ENCODE measurements at places on chromosomes 11 and 22.

DNA sequence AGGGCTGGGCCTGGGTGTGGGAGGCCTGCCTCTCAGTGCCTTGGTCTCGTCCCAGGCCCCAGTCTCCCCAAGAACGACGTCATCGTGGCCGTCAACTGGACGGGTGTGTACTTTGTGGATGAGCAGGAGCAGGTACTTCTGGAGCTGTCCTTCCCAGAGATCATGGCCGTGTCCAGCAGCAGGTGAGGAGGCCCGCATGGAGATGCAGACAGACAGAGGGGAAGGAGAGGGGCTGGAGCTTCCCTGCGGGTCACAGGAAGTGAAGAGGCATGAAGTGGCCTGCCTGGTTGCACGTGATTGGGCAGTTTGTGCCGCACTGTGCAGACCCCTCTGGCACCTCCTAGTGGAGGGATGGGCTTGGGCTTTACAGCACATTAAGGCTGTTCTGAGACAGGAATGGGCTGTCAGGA, 70.4 kb downstream of the MYO7A start:
- DNase-seq: peak; percentile 6

GRCh38 chr11:122179961-122180834, 64.2 kb upstream of the BLID start:
- DNase-seq: peak; percentile 49

GRCh38 chr11:7892059-7892699, 38.9 kb downstream of the OR10A6 start:
- DNase-seq: no peak

DNA sequence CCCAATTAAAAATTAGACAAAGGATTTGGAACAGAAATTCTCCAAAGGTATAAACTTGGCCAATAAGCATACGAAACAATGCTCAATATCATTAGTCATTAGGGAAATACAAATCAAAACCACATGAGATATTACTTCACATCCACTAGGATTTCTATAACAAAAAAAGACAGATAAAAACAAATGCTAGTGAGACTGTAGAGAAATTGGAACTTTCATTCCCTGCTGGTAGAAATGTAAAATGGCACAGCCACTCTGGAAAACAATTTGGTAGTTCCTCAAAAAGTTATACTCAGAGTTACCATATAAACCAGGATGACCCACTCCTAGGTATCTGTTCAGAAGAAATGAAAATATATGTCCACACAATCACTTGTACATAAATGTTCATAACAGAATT, 71.6 kb downstream of the RPL27A start:
- DNase-seq: no peak

GRCh38 chr11:124922831-124923230, 3.8 kb downstream of the HEPN1 start:
- DNase-seq: no peak

DNA sequence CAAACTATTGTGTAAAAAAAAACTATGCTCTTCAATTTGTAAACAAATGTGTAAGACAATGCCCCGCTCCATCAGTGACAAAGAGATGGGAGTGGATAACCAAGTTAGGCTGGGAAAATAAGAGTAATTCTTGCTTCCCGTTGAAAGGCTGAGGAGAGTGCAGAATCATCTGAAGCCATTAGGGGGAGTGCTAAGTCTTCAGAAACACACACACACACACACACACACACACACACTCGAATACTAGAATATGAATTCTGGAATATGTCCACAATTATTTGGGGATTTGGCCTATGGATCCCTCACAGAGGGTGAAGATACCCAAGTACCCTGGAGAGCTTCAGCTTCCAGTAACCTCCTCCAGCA, 27.8 kb upstream of the ROBO3 start:
- DNase-seq: no peak

DNA sequence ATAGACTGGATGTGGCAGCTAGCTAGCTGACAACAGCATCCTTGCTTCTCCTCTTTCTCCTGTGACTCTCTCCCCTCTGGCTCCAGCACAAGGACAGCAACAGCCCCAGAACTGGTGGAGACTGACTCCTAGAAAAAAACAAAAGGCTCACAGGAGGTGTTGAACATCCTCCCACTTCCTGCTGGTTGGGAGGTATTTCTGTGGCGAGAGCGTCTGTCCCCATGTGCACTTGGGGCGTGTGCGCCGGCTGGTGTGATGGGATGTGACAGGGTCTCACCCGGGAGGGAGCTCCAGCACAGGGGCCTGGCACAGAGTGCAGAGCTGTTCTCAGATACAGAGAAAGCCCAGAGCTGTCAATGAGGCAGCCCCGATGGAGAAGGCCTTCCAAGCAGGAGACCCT, 107.2 kb upstream of the E2F8 start:
- DNase-seq: no peak

- DNase-seq: no peak
Observed at GRCh38 chr22:50183141-50183971, 2.4 kb upstream of the TRABD start.

DNA sequence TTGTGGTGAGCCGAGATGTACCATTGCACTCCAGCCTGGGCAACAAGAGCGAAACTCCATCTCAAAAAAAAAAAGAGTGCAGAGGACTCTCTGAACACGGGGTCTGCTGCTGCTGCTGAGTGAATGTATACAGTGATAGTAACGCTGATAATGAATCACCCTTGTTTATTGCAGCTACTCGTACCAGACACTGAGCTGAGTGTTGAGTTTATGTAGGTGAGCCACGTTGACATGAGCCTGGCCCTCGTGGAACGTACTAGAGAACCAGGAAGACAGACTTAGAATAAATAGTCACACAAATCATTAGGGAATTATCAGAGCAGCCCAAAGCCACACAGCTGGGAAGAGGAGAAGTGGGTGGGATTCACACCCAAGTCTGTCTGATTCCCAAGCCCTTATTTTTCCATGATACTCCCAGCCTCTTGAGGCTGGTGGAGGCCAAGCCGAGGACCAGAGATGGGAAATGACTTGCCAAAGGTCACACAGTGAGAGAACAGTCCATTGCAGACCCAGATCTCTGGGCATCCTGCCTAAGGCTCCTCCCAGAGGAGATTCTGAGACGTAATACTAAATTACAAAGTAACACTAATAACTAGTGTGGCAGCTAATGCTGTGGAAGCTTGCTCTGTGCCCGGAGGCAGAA, 34.8 kb downstream of the MB start:
- no peak for DNase-seq

DNA sequence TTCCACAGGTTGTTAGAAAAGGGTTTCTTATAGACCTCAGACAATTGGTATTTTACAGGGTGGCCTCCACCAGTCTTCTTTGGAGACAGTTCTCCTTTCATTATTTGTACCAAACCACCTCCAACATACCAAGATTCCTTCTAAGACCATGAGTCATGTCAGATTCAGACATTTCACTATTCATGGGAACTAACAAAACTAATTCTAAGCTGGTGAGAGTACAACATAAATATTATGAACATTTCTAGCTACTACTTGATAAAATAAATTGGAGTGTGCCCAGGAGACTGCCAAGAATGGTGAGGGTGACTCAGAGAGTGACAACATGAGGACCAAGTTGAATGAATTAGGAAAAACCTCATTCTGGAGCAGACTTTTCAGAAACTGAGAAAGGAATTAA, 494.6 kb upstream of the LRRC4C start:
- no peak for DNase-seq
